ENCODE measurements at places on chromosomes 12 and 14. TPM values are rescaled to one million over a fixed set of nuclear protein-coding genes. Genes with fewer than 3 reads are reported as not detected.

DNA sequence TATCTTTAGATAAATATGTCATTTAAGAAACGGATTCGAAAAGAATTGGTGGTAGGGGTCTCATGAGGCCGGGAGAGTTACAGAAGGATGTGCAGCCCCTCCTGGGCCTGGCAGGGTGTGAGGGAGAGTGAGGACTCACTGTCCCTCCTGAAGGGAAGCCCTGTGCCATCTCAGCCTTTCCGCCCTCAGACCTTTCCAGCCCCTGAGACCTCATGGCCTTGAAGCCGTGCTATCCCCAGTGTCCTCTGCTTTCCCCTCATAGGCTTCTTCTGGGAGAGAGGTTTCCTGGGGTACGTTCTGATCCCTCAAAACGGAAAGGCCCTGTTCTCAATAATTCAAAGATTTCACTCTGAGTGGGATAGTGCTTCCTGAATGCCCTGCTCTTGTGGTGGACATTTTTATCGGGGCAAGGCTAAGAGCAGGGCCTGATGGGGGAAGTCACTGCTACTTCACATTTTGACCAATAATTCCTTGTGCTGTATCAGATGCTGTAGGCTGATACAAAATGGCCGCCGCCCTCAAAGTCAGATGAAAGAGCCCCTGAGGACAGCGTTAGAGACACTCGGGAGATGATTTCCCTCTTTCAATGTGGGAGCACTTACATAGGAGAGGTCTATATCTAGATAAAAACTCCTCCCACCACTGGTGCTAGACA is 1.3 kb downstream of the CD4 start:
- DNase-seq, result no peak

ESR2 gene
- total RNA-seq, result not detected

DNA sequence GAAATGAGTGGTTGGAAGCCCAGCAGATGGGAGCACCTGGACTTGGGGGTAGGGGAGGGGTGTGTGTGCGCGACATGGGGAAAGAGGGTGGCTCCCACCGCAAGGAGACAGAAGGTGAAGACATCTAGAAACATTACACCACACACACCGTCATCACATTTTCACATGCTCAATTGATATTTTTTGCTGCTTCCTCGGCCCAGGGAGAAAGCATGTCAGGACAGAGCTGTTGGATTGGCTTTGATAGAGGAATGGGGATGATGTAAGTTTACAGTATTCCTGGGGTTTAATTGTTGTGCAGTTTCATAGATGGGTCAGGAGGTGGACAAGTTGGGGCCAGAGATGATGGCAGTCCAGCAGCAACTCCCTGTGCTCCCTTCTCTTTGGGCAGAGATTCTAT is 9.2 kb downstream of the GABARAPL1 start:
- no peak for DNase-seq

DNA sequence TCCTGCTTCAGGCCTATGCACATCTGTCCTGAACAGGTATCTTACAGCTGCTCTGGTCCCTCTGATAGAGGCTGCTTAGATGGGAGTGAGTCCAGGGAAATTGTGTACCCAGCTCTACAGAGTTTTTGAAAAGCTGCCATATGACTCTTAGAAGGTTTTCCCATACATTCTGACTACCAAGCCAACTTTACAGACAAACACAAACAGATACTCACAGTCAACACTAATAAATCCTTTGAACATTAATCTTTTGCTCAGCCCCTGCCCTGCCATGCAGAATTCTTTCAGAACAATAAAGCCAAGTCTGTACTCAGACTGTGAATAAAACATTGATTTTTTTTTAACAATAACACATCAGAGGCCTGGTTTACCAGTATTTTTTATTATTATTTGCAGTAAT is 21.4 kb upstream of the RASSF8 start:
- DNase-seq, result no peak

SERPINA9 gene
- total RNA-seq, result not detected

- DNase-seq, result no peak
Measured at GRCh38 chr12:131370321-131370720, 340.6 kb upstream of the SFSWAP start.

DNA sequence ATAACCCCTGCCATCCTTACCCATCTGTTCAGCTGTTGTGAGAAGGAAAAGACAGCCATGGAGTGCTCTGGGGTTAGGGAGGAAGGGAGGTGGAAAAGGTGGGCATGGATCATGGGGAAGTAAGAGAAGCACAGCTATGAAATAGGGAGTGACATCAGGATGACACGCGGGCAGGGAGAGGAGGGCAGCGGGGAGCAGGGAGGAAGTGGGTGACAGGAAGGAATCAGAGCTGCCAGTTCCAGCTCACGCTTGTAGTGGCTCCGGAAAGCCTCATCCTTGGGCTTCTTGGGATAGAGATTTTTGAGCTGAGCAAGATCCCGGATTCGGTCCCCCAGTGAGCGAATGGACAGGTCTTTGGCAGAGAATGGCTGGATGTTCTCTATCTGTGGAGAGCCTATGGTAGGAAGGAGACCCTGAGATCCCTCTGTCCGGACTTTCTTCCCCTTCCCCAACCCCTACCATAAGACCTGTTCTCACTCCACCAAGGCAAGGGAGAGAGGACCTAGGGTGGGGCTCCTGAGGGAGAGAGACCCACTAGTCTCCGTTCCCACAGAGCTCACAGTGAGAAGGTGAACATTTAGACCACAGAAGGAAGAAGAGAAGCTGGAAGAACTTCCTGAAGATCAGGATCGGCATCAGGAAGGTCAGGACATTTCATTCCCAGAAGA is 10.3 kb downstream of the NAB2 start:
- DNase-seq, result no peak

TAS2R20 gene
- total RNA-seq, result 5.5 TPM

DNA sequence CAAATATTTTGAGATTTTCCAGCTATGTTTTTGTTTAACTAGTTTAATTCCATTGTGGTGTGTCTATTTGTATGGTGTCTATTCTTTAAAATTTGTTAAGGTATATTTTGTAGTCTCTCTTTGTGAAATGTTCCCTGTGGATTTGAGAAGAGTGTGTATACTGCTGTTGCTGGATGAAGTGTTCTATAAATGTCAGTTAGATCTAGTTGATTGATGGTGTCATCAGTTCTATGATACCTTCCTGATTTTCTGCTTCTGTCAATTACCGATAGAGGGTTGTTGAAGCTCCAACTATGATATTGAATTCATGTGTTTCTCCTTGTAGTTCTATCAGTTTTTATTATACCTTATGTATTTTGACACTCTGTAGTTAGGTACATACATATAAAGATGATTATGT is 53.1 kb downstream of the FUT8 start:
- no peak for DNase-seq

GRCh38 chr12:15015121-15015520 is 42.3 kb downstream of the PDE6H start:
- no peak for DNase-seq

GNG2 gene
- 4.3 TPM for total RNA-seq
